ENCODE measurements at places on chromosomes 12 and 14.

DNA sequence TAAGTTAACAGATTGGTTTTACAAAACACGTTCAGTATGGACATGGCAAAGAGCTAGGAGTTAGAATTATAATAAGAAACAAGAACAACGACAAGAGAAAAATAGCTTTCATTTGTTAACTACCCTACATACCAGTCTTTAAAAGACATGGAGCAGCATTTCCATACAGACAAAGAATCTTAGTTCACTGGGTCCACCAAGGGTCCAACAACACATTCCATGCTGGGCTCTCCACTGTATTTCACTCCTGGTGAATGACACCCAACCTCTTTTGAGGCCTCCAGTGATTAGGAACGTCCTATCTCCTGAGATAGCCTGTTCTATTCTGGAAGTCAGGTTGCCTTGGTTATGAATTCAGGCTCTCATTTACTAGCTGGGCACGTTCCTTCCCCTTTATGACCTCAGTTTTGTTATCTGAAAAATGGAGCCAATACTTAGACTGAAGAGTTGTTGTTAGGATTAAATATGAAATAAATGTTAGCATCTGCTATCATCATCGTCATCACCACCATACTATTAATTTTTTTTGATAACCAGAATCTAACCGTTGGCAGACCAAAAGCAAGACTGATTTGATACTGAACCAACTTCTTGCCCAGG lies 37.7 kb downstream of the C12orf75 start:
- no peak for DNase-seq

GRCh38 chr14:73188501-73188911 lies 48.8 kb upstream of the PAPLN start:
- no peak for DNase-seq

DNA sequence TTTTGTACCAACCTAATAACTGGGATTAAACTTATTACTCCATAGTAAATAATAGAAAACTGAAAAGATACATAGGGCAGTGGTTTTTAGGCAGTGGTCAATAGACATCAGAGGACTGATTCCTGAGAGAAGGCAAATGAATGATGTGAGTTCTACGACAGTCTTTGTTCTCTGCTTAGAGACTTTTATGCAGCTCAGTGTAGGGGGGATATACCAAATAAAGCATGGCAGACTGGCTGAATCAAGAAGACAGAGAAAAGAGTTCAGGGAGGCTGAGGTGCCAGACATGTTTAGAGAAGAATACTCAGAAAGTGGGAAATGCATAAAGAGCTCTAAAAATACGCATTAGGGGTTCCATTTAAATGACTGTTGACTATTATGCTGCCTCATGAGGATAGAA lies 320.8 kb upstream of the FAR2 start:
- DNase-seq: no peak

- DNase-seq: no peak
These were observed 46.6 kb upstream of the CDKN3 start for GRCh38 chr14:54350203-54350602.

- no peak for DNase-seq
These were observed 213.6 kb downstream of the DAD1 start for GRCh38 chr14:22375321-22375930.

GRCh38 chr12:131122631-131123030 lies 168.9 kb downstream of the ADGRD1 start:
- DNase-seq: no peak

DNA sequence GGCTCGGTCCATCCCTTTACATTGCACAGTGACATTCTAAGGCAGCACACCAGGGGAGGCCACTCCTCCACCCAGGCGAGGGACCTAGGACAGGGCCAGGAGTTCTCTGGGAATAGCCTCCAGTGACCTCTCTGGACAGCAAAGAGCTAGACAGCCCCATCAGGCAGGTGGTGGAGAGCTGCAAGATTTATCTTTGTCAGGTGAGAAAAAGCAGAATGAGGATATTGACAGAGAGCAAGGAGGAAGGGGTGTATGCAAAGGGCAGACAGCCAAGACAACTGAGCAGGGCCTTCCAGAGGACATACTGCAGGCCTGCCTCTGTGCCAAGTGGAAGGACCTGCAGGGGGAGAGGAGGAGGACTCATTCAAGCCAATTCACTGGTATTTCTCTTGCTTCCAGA lies 112.4 kb upstream of the MAX start:
- DNase-seq: no peak
